Cerebellar nuclear complex (tissue), 1 donor: ENCODE measurements at places on chromosomes 2 and 18.

DNA sequence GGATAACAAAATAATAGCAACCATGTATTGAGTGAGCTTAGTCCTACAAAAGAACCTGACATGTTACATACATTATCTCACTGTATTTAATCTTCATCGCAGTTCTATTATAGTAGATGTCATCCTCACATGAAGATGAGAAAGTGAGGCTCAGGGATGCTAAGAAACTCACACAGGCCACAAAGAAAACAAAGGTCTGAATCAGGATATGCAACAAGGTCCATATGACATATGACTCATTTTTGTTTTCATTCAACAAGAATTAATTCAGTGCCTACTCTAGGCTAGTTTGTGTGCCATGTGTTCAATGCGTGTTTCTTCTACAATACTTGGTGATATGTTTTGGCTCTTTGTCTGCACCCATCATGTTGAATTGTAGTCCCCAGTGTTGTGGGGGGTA is 219.7 kb upstream of the EPHA4 start:
- DNase-seq, result no peak

DNA sequence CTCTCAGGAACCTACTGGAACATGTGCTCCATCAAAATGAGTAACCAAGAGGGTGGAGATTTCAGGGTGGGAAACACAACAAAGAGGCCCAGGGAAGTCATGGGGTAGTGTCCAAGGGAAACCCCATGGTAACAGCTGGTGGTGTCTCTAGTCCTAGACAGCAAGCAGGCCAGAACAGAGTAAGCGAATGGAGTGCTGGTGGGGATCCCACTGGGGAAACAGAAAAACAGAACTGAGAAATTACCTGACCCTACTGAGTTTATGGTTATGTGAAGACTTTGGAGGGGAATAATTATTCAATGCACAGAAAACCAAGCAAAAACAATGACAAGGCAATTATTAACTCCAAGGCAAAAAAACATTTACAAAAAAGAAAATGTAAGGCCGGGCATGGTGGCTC is 16.9 kb downstream of the ERCC3 start:
- no peak for DNase-seq

DNA sequence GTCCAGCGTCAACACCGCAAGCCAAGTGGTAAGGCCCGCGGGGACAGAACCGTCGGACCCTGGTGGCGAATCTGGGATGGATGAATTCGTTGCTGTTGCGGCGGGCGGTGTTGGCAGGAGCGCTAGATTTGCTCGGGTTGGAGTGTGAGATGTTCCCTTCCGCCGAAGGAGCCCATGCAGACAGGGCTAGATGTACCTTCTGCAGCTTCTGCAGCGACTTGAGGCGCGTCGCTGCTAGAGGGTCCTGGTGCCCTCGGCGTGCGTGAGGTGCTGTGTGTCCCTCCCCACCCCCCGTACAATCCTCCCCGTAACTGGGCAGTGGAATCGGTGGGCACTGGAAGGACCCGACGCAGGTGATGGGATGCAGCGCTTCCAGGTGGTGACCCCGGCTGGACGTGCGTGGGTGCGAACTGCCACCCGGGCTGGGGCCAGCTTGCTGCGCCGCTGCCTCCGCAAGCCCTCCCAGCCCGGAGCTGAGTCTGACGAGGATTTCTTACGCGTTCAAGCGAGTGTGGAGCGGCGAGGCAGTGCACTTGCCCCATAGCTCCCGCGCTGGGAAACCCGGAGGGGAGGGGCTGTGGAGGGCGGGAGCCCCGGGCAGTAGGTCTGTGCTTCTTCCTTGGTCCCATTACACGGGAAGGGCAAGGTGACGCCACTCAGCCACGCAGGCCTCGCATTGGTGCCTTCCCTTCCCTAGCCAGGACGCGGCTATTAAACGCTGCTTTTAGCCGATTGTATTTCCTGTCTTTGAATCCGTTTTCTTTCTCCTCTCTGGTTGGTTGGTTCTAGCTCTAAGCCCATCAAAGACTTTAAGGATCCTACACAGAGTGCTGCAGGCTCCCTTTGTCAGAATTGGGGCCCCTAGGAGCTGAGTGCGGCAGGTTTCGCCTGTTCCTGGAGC is 34.2 kb downstream of the CHRNA1 start:
- no peak for DNase-seq

DNA sequence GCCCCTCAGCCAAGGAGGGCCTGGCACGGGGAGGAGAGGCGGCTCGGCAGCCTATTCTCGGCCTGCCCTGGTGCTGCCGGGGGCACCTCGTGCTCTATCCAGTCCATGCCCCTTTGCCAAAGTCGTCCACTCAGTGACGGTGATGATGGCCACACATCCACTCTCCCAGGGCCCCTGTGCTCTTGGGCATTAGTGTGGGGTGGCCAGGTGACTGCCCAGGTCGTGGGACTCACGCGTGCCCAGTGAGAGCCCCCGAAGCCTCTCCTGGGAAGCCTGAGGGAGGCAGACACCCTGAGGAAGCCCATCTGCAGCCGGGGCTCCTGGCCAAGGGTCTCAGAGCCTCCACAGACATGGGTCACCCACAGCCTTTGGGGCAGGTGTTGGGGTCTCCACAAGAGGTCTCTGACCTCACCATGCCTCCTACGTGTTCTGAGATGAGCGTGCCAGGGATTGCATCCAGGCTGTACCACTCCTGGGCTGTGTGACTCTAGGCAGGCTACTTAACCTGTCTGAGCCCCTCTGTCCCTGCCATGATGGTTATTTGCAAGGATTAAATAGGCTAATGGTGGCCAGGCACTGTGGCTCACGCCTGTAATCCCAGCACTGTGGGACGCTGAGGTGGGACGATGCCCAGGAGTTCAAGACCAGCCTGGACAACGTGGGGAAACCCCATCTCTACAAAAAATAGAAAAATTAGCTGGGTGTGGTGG is 12.9 kb downstream of the RAMP1 start:
- DNase-seq, result no peak

GRCh38 chr18:74050807-74051206 is 96.8 kb downstream of the FBXO15 start:
- DNase-seq, result no peak

DNA sequence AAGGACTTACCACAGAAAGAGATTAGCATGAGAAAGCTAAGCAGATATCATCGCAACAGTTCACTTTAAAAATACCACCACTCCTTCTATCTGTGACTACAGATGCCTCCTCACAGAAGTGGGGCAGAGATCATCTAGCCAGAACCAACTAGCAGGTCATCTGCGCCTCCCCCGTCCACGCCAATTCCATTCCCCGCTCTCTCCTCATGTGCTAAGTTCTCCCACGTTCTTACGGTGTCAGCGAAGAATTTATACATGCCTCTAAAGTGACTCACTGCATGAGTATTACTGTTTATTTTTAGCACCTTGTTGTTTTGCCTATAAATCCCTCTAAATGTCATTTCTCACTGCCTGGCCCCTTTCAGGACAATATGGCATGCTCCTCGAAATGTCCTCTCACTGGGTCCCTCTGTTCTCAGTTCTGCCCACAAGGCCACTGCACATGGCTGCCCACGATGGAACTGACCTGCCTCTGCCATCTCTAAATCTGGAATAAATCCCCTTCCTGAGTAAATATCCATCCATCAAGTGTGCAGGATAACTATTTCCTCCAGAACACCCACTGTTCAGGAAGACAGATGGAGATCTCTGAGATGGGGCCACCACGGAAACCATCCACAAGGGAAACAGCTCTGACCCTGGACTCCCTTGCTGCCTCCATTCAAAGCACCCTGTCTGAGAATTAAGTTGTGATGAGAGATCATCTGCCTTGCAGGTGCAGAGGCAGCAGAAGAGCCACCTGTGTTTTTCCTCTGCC is 137.7 kb downstream of the IRS1 start:
- no peak for DNase-seq

GRCh38 chr2:207264310-207264709 is 98.6 kb upstream of the KLF7 start:
- DNase-seq, result no peak

GRCh38 chr2:233404222-233404621 is 49.9 kb downstream of the DGKD start:
- no peak for DNase-seq

DNA sequence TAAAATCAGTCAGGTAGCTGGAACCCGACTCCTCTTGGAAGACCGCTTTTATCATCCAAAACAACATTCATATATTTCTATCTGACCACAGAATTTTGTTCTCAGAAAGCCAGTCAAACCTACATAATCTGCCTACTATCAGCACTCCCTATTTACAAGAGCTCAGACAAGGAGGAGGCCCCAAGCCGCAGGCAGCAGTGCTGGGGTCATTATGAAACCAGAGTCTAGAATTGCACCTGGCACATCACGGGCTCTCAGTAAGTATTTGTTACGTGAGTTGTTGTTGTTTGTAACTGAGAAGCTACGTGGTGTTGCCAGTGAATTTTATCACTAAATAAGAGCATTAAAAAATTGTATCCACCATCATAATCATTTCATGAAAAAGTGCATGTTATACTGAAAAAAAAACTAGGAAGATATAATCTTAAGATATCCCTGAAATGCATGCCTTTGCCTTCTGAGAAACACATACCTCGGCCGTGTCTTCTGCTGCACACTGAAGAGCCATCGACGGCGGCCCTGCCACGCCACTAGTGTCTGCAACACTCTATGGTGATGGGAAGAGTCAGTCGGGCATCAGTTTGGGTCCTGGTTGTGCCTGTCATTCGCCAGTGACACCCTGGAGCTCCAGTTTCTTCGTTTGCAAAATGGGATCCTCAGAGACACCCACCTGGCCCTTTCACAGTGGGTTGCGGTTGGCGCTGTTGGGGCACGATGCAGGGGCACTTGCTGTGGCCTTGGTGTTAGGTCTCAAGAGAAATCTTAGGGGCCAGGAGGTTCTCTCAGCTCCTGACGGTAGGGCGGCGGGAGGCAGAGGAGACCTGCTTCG is 505.9 kb downstream of the EIPR1 start:
- DNase-seq, result no peak

DNA sequence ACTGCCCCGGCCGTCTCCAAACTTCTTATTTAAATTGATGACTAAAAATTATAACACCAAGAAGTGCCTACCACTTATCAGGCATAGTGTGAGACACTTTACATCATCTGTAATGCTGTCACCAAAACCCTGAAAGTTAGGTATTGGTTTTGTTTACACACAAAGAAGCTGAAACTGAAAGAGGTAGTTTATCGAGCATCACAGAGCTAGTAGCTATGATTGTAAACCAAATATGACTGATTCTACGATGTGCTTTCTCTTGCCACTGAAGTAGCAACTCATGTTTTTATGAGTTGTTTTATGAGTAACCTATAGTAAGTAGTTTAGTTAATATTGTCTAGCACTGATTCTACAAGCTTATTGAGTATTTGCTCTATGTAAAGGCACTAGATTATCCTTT is 31.5 kb downstream of the DYNC1I2 start:
- DNase-seq, result no peak

- DNase-seq, result no peak
These were observed 170.3 kb downstream of the MAIP1 start for GRCh38 chr2:200125444-200126284.

DNA sequence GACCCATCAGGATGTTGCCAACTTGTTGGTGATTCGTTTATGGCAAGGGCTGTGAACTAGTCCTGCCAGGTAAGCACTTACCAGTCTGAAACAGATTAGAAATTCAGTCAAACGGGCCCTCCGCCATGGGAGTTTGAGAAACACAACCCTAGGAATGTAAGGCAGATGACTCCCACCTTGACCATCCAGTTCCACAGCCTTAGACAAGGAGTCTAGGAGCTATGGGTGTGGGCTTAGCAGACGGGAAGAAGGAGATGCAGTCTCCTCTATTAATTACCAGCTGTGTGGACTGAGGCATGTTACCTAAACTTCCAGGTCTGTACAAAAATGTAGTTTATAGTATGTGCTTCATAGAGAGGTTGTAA is 319.4 kb upstream of the NCKAP5 start:
- no peak for DNase-seq

DNA sequence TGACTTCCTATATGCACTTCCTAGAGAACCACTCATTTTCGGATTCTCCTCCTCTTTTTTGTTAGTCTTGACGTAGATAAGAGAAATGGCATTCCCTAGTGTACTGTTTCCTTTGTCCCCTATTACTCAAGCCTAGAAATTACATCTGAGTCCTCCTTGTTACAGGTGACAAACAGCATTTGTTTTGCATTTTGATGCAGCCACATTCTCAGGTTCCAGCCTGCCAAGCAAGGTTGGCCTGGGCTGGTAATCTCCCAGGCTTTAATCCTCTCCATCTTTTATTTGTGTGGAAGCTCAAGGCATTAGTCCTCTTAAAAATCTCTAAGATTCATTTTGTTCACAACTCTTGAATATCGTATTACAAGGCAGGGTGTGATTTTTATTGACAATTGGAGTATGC is 318.0 kb upstream of the NRP2 start:
- no peak for DNase-seq

DNA sequence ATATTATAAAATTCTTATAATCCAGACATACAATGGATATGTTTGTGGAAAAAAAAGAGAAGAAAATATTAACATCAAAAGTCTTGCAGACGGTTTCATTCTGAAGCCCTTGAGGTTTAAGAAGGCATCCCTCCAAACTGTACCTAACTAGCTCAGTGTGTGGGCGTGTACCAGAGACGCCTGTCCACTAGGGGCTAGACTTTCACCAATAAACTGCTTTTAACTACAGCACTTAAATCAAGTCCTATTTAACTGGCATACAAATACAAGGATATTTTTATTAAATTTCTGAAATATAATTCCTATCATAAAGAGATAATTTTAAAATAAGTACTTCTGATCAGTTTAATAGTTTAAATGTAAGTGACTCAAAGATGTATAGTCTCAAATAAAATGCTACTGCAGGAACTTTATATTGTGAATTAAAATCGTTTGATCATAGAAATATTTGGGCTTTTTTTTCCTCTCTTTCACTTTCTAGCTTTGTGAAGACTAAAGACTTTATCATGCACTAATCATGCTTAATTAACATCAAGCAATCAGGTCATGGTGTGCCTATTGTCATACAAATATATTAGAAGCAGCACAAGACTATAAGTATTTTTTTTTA is 437.7 kb downstream of the SATB2 start:
- no peak for DNase-seq

DNA sequence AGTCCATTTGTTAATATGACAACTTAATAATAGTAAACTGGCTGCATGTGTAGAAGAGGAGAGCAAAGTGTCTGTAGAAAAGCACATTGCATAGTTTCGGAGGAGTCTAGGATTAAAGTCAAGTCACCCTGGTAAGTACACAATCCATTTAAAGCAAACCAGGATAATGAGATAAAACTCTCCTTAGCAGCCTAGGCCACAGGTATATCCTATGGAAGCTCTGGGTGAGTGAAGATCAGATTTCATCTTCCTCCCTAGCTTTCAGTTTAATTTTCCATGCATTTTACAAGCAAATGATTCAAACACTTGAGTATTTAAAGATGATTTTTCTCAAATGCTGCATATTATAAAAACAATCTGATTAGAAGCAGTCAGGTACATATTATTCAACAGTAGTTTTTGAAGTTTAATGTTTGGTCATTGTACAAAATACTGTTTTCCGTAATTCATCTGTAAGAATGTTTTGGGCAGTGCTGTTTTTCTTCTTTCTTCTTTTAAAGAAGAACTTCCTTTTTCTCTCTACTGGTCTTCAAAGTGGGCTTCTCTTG is 10.2 kb downstream of the CERS6 start:
- DNase-seq, result no peak

- DNase-seq, result no peak
These were observed 7.7 kb downstream of the APOB start for GRCh38 chr2:21035974-21036707.
